Stimulated activated CD8-positive, alpha-beta memory T cell treated with anti-CD3 and anti-CD28 coated beads, Interleukin-2, amount 100 ng/mL, for 48 hours (primary cell): ENCODE measurements at places on chromosomes 7 and 10.

GRCh38 chr7:2445898-2446555 lies 30.2 kb downstream of the GRIFIN start:
- no peak for DNase-seq

DNA sequence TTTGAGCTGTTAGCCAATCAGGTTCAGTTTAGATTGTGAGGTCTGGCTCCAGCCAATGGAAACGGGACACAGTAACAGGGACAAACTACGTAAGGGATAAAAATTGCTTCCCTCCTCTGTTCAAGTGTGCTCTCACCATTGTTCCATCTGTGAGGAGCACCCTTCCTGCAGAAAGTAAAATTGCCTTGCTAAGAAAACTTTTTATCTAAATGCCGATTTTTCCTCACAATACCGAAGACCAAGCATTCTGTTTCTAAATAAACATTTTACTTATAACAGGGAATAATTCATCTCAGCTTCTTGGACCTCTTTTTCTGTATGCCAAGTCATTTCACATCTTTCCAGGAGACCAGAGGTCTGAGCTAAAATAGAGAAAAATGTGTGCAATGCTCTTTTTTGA lies 59.6 kb upstream of the ZRANB1 start:
- DNase-seq, result no peak

DNA sequence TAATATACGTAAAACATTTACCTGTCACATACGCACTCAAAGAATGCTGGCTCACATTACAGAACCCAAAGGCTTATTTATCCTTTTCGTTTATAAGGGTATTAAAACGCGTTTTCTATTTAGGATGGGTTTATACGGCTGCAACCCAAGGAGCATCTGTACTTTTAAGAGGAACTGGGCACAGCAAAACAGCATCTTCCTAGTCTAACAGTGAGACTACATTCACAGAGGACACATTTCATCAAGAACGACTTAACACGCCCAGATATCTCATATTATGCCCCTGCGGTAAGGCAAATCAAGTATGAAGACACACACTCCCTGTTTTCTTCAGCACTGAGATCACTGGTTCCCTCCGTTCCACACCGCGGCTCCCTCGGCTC lies 533 bp upstream of the DMTF1 start:
- no peak for DNase-seq

DNA sequence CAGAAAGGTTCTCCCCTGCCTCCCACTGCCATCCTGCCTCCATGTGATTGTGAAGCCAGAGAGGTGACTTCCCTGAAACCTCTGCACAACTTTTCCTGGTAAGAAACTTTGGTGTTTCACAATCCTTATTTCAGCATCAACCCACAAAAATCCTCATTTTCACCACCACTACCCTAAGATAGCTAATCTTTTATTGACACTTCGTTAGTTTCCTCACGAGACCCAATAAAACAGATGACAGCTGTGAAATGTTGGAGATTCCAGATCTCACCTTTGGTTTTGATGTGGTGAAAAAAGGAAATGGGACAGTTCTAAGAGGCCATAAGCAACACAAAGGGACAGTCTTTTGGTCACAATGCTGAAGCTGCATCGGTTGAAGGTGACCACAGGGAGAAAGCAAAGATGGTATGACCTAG lies 59.9 kb upstream of the TM9SF3 start:
- no peak for DNase-seq

- DNase-seq, result no peak
These were observed 17.9 kb upstream of the HMX3 start for GRCh38 chr10:123117644-123118417.

DNA sequence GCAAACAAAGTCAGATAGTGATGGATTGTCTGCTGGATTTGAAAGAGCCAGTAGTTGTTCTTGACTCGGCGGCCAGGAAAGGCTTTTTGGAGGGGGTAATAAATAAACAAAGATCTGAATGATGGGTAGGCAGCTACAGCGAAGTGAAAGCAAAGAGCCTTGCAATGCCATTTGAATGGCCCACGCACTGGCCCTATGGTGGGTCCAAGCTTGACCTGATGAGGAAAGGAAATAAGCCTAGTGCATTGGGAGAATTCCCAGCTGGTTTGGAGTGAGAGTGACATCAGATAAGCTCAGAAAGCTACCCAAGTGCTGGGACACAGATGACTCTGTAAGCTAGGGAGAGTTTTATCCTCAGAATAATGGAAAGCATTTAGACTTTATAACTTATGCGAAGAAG lies 365.2 kb downstream of the PLXDC2 start:
- no peak for DNase-seq
